Activated CD8-positive, alpha-beta T cell treated with anti-CD3 and anti-CD28 coated beads for 36 hours (primary cell): ENCODE measurements at places on chromosomes 11 and 22. TPM values are rescaled to one million over a fixed set of nuclear protein-coding genes. Genes with fewer than 3 reads are reported as not detected.
A peak's percentile ranks its signal among the peaks of the same experiment; 100 is the strongest.

DNA sequence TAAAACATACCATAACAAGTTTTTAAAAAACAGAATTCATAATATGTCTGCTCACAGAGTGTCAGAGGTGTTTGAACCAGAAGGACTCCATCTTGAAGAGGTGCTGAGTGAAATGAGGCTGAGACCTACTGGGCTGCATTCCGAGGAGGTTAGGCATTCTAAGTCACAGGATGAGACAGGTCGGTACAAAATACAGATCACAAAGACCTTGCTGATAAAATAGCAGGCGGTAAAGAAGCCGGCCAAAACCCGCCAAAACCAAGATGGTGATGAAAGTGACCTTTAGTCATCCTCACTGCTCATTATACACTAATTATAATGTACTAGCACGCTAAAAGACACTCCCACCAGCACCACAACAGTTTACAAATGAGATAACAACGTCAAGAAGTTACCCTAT lies 116.4 kb downstream of the ARHGAP32 start:
- H3K4me1 ChIP-seq, result no peaks in the 10 kb centered on the region
- H3K4me3 ChIP-seq, result no peak overlapping the region
- DNase-seq, result no peak

GRCh38 chr11:14148653-14149273 lies 186.2 kb downstream of the SPON1 start:
- peaks cover 4% of the 10 kb centered on the region for H3K36me3 ChIP-seq
- H3K4me1 ChIP-seq, result peaks cover 12% of the 10 kb centered on the region
- no peak overlapping the region for H3K4me3 ChIP-seq
- H3K27ac ChIP-seq, result no peak overlapping the region

GRCh38 chr11:61769169-61769920 lies 16.9 kb downstream of the MYRF start:
- H3K27me3 ChIP-seq, result no peaks in the 10 kb centered on the region
- no peaks in the 10 kb centered on the region for H3K4me1 ChIP-seq
- H3K27ac ChIP-seq, result no peak overlapping the region
- no peaks in the 10 kb centered on the region for H3K36me3 ChIP-seq

DNA sequence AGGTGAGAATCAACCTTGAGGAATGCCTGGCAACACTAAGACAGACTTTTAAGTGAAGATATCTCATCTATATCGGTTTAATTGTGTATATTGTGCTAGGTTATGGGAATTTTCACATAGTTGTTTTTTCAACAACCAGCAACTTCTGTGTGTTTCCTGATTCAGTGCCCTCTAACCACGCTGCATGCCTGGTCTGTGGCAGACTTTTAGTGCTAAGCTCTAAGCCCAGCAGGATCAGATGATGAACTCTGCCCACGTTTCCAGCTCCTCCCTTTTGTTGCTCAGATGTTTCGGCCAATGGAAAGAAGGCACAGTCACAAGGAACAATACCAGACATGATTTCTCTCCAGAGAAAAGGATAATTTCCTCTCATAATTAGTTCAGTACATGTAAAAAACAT lies 1.4 kb upstream of the VWA5A start:
- H3K27ac ChIP-seq, result no peak overlapping the region
- H3K4me3 ChIP-seq, result no peak overlapping the region
- no peak for DNase-seq
- peaks cover 9% of the 10 kb centered on the region for H3K27me3 ChIP-seq

GRCh38 chr11:59053387-59053786 lies 32.7 kb upstream of the GLYATL1B start:
- peaks cover 17% of the 10 kb centered on the region for H3K27me3 ChIP-seq
- no peaks in the 10 kb centered on the region for H3K36me3 ChIP-seq
- DNase-seq, result peak; percentile 88
- H3K4me3 ChIP-seq, result no peak overlapping the region

DNA sequence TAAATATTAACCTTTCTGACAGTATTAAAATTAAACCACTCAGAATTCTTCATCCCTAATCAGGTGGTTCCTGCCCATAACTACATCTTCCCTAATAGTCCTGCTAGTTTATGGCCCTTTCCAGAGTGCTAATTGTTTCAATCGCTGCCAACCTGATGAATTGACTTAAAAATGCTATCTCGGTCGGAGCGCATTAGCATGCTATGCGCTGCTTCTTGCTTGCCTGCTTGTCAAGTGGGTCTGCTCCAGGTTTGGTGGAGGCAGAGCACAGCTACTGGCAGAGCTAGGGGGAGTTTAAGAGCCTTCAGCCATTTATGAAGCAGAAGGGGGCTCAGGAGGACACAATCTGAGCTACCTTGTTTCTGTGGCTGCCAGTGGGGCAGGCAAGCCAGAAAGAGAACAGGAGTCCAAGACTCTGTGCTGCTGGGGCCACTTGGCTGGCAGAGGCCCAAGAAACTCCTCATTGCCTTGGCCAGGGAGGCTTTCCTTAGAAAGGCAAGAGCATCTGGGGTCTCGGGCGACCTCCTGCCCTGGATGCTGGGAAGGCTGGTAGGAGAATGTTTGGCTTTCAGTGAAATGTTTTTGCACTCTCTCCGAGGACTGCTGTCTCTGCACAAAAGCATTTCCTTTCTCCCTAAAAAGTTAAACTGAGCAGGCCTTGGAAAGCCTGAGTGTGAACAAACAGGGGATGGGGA lies 62.1 kb upstream of the PHOX2A start:
- no peak overlapping the region for H3K27ac ChIP-seq
- no peaks in the 10 kb centered on the region for H3K27me3 ChIP-seq
- H3K4me3 ChIP-seq, result no peak overlapping the region
- H3K4me1 ChIP-seq, result no peaks in the 10 kb centered on the region
- no peaks in the 10 kb centered on the region for H3K36me3 ChIP-seq

DNA sequence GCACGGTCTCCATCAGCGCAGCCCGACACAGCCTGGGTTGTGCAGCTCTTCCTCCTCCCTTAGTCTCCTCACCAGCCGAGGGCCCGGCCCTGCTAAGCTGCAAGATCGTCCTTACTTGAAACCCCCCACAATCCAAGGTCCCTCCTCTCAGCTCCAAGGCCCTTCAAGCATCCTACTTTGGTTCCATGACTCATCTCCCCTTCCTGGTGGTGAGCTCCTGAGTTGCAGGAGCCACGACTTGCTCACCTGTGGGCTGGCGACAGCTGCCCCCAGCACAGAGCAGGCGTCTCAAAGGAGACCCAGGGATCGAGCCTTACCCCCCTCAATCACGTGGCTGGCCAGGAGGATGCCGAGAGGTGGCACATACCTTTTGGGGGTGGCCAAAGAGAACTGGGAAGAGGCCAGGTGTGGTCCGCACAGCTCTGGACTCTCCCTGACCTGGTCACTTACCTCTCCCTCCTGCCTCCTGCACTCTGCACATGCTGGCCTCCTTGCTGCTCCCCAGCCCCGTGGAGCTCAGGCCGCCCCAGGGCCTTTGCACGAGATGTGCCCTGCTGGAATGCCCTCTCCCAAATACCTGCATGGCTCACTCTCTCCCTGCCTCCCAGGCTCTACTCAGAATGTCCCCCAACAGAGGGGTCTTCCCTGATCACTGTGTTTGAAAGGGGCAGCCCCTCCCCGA lies 35.2 kb upstream of the FADD start:
- no peak overlapping the region for H3K27ac ChIP-seq
- no peaks in the 10 kb centered on the region for H3K36me3 ChIP-seq
- no peaks in the 10 kb centered on the region for H3K4me1 ChIP-seq
- H3K27me3 ChIP-seq, result peaks cover 3% of the 10 kb centered on the region
- DNase-seq, result no peak
- H3K4me3 ChIP-seq, result no peak overlapping the region

- DNase-seq, result no peak
- H3K36me3 ChIP-seq, result no peaks in the 10 kb centered on the region
- peaks cover 3% of the 10 kb centered on the region for H3K4me1 ChIP-seq
- peaks cover 6% of the 10 kb centered on the region for H3K27me3 ChIP-seq
These were observed 111.8 kb downstream of the CTNND1 start for GRCh38 chr11:57873196-57873911.

DNA sequence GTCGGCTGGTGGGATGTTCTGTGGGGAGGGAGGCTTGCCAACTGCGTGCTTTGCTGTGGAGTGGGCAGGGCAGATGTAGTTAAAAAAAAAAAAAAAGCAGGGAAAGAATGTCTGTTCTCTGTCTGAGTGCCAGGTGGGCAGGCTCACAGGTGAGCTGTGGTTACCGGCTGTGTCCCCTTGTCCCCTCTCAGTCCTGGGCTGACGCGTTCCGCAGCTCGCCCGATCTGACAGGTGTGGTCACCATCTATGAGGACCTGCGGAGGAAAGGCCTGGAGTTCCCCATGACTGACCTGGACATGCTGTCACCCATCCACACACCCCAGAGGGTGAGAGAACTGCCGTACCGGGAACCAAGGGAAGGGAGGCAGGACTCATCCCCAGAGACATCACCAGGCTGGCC lies 23.6 kb downstream of the TOM1 start:
- peaks cover 5% of the 10 kb centered on the region for H3K36me3 ChIP-seq
- H3K27me3 ChIP-seq, result no peaks in the 10 kb centered on the region
- H3K27ac ChIP-seq, result no peak overlapping the region
- no peak for DNase-seq

GRCh38 chr11:103902994-103903393 lies 133.4 kb upstream of the DDI1 start:
- no peak overlapping the region for H3K4me3 ChIP-seq
- no peaks in the 10 kb centered on the region for H3K4me1 ChIP-seq
- no peak for DNase-seq

DNA sequence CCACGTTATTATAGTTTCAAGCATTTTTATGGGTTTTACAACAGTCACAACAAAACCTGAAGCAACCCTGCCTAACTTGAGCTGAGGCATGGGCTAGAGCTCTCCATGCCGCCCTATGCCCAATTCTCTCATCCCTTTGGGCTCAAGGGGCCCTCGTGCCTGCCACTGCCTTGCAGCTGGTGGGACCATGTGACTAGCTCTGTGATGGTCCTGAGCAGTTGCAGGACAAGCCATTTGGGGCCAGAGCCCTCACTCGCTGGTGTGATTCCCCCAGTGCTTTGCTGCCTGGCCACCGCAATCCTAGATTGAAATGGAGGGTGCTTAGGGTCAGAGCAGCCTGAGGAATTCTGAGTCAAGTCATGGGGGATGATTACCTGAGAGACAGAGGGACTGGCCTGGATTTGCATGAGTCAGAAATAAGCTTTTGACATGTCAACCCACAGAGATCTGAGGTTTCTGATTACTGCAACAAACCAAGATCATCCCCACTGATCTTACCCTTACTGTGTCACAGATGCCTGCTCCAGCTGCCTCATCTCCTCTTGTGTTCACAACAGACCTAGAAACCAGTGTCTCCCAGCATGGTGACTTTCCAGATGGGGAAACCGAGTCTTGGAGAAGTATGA lies 323.7 kb downstream of the BRD1 start:
- no peak for DNase-seq
- no peaks in the 10 kb centered on the region for H3K27me3 ChIP-seq
- no peaks in the 10 kb centered on the region for H3K4me1 ChIP-seq
- H3K27ac ChIP-seq, result no peak overlapping the region
- H3K36me3 ChIP-seq, result peaks cover 2% of the 10 kb centered on the region
- H3K4me3 ChIP-seq, result no peak overlapping the region

DNA sequence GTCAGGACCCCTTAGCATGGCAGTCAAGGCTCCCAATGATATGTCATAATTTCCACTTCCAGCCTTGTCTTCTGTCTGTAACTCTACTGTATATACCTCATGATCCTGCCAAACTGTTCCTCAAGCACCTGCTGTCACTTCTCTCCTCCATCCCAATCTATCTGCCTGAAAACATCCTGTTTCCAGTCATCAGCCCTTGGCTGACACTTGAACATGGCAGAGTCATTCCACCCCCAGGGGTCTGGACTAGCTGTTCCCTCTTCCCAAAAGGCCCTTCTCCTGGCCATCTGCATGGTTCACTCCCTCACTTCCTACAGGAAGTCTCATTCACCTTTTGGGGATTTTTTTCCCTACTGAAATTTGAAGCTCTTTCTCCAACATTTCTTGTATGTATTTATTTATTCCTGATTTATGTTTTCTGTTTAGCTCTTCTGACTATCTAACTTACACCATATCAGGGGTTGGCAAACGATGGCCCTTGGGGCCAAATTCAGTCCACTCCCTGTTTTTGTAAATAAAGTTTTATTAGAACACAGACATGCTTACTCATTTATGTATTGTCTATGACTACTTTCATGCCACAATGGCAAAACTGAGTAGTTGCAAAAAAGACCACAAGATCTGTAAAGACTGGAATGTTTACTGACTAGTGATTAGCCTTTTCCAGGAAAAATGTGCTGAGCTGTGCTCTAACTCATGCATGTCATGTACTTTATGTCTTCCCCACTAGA lies 278.4 kb downstream of the KIRREL3 start:
- H3K27me3 ChIP-seq, result peaks cover 2% of the 10 kb centered on the region
- no peaks in the 10 kb centered on the region for H3K4me1 ChIP-seq
- H3K36me3 ChIP-seq, result no peaks in the 10 kb centered on the region

- DNase-seq, result peak; percentile 48
- H3K4me1 ChIP-seq, result peaks cover 91% of the 10 kb centered on the region
- H3K27ac ChIP-seq, result peak overlapping the region; percentile 100
- H3K4me3 ChIP-seq, result peak overlapping the region; percentile 90
- no peaks in the 10 kb centered on the region for H3K27me3 ChIP-seq
- H3K36me3 ChIP-seq, result peaks cover 98% of the 10 kb centered on the region
These were observed 57.0 kb downstream of the MYH9 start for GRCh38 chr22:36330655-36331305.

- peaks cover 60% of the 10 kb centered on the region for H3K4me1 ChIP-seq
- peak; percentile 69 for DNase-seq
- no peaks in the 10 kb centered on the region for H3K36me3 ChIP-seq
- H3K27me3 ChIP-seq, result no peaks in the 10 kb centered on the region
- H3K27ac ChIP-seq, result peak overlapping the region; percentile 26
These were observed 21.8 kb downstream of the NF2 start for GRCh38 chr22:29625090-29625825.

- H3K4me1 ChIP-seq, result no peaks in the 10 kb centered on the region
- no peak for DNase-seq
- H3K36me3 ChIP-seq, result no peaks in the 10 kb centered on the region
- H3K27me3 ChIP-seq, result peaks cover 7% of the 10 kb centered on the region
These were observed 8.2 kb upstream of the HBE1 start for GRCh38 chr11:5277807-5278382.

Gene TMEM86A
- 0.11 TPM for total RNA-seq

Gene PGA4
- not detected for total RNA-seq

Gene OR51B4
- total RNA-seq, result not detected

Gene LDHAL6A
- total RNA-seq, result not detected

Gene CCDC87
- total RNA-seq, result 0.27 TPM

Gene ZP1
- total RNA-seq, result not detected

Gene RFPL2
- total RNA-seq, result not detected

Gene OR52N4
- 0.47 TPM for total RNA-seq

Gene GPR83
- total RNA-seq, result 0.11 TPM

Gene SCGB1A1
- total RNA-seq, result not detected

Gene MRPL23
- total RNA-seq, result 145 TPM

Gene TIMP3
- total RNA-seq, result 0.07 TPM
